Hypothalamus (tissue), 51 donors: ENCODE measurements at places on chromosomes 2 and 18.

GRCh38 chr2:241616168-241617125 is 20.5 kb downstream of the THAP4 start:
- no peak for DNase-seq

GRCh38 chr2:122643725-122644329 is 888.4 kb downstream of the TSN start:
- no peak for DNase-seq

DNA sequence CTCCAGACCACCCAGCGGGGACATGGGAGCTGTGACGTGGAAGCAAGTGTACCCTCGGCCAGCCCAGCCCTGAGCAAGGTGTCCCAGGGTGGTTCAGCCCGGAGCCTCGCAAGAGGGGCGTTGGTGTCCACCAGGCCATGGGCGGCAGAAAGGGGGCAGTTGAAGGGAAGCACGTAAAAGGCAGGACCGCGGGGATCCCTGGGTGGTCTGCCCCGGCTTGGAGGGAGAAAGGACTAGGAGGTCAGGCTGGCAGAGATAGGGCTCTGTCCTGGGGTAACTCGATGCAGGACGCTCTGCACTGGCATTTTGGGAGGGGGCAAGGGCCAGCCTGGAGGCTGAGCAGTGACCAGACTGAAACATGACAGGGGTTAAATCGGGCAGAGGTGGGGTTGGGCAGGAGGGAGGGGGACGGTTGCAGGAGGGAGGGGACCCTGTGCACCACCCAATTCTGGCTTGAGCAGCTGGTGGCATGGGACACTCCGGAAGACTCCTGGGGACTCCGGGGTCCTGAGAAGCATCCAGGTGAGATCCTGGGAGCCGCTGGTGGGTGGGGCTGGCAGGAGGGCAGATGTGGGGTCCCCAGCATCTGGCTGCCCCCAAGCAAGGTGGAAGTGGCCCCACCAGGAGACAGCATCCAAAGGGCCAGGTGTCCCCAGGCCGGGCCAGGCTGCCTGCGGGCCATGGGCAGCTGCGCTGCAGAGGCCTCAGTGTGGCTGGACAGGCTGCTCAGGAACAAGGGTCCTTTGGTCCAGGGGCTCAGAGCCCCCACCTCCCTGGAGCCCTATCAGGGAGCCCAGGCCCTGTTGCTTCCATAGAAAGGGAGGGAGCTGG is 46.8 kb upstream of the GPC1 start:
- no peak for DNase-seq

GRCh38 chr2:166410828-166411472 is 35.2 kb upstream of the SCN9A start:
- DNase-seq = no peak

- DNase-seq = no peak
Observed at GRCh38 chr2:184577743-184578142, 20.6 kb upstream of the ZNF804A start.

- DNase-seq = no peak
Observed at GRCh38 chr2:152384992-152385391, 50.0 kb downstream of the FMNL2 start.

GRCh38 chr2:71813315-71813714 is 334.3 kb downstream of the CYP26B1 start:
- no peak for DNase-seq

- DNase-seq = no peak
Observed at GRCh38 chr2:44929735-44930273, 11.7 kb upstream of the SIX3 start.

DNA sequence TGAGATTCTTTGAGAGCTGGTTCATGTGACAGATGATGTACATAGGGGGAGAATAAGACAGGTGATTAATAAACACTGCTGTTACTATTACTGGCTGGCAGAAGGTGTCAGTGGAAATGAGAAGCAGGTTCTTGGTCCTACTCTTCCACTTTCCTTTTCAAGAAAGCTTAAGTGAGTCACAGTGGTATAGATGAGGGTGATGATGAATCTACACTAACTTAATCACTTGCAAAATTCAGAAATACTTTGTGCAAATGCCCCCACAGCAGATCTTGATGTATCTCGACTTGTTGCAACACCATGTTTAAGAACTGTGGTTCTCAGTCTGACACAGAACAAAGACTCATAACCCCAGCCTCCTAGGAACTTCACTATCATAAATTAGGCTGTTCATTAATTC is 35.9 kb upstream of the MGAT5 start:
- DNase-seq = no peak

DNA sequence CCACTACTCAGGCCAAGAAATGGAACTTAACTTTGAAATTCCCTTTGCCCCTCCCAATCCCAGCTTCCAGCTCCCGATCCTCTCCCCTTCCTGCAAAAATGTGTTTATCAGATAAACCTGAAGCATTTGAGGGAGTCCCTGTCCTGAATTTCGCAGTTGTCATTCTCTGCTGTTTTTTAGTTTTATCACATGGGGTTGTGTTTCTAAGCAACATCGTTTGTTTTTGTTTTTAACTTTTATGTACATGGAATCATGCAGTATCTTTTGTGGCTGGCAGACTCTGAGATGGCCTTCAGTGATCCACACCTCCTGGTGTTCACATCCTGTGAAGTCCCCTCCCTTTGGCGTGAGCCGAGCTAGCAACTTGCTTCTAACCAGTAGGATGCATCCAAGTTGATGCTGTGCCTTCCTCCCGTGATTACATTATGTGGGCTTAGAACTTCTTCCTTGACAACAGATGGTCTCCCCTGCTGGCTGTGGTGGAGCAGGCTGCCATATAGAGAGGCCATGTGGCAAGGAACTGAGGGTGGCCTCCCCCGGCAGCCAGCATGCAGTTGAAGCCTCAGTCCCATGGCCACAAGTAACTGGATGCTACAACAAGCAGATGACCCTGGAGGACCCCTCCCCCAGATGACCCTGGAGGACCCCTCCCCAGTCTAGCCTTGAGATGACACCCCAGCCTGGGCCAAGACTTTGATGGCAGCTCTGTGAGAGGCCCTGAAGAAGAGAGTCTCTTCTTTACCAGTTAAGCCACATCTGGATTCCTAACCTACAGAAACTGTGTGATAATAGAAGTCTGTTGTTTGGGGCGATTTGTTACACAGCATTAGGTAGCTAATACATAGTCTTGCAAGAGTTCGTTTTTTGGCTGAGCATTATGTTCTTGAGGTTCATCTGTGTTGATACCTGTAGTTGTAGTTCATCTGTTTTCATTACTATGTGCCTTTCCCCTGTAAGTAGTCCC is 27.7 kb downstream of the SH3BP4 start:
- DNase-seq = no peak

DNA sequence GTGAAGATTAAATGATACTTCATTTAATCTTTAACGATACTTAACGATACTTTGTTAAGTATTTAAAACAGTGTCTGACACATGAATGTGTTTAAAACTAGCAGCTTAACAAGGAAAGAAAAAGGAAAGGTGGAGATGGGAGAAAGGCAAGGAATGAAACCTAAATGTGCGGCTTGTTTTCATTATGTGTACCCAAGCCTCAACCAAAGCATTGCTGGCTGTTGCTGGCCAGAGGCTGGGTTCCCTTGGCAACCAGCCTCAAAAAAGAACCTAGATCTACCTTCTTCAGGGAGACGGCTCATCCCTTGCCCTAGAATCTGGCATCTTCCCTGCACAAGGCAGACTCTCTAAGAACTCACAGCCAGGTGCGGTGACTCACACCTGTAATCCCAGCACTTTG is 13.8 kb upstream of the PCBP1 start:
- no peak for DNase-seq

DNA sequence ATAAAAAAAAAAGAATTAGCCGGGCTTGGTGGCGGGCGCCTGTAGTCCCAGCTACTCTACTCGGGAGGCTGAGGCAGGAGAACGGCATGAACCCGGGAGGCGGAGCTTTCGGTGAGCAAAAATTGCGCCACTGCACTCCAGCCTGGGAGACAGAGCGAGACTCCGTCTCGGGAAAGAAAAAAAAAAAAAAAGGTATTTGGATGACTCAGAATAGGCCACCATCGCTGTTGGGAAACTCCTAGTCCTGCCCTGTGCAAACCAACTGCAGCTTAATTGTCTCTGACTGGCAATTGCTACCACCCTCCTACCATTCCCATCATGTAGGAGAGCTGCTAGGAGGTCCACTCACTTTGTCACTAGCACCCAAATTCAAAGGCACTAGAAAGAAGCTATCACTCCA is 43.5 kb downstream of the ATP8B1 start:
- no peak for DNase-seq

GRCh38 chr2:18522484-18523146 is 37.8 kb downstream of the RDH14 start:
- DNase-seq = no peak
